ENCODE measurements at places on chromosomes 7 and 10. TPM values are rescaled to one million over a fixed set of nuclear protein-coding genes. Genes with fewer than 3 reads are reported as not detected.
A peak's percentile ranks its signal among the peaks of the same experiment; 100 is the strongest.

Gene CLRN3
- not detected for total RNA-seq

Gene MLXIPL
- 16.1 TPM for total RNA-seq

Gene PNLIP
- total RNA-seq = not detected

Gene CCL24
- total RNA-seq = 4.8 TPM

Gene MYO3A
- 5.7 TPM for total RNA-seq

Gene STEAP1B
- 1.4 TPM for total RNA-seq

Gene SEMA3E
- total RNA-seq = 23.5 TPM

Gene MYOZ1
- 2.4 TPM for total RNA-seq

Gene MMRN2
- total RNA-seq = 42.3 TPM

Gene TFEC
- total RNA-seq = 9.8 TPM

Gene PCGF6
- total RNA-seq = 5.8 TPM

Gene NUTM2E
- total RNA-seq = 0.31 TPM

Gene CHST12
- total RNA-seq = 17.9 TPM

GRCh38 chr10:59181668-59182067, 5.2 kb downstream of the PHYHIPL start:
- no peak overlapping the region for H3K27ac ChIP-seq
- H3K36me3 ChIP-seq = no peaks in the 10 kb centered on the region
- H3K4me1 ChIP-seq = no peaks in the 10 kb centered on the region
- peak; percentile 83 for DNase-seq
- no peak overlapping the region for H3K4me3 ChIP-seq
- H3K27me3 ChIP-seq = no peaks in the 10 kb centered on the region

DNA sequence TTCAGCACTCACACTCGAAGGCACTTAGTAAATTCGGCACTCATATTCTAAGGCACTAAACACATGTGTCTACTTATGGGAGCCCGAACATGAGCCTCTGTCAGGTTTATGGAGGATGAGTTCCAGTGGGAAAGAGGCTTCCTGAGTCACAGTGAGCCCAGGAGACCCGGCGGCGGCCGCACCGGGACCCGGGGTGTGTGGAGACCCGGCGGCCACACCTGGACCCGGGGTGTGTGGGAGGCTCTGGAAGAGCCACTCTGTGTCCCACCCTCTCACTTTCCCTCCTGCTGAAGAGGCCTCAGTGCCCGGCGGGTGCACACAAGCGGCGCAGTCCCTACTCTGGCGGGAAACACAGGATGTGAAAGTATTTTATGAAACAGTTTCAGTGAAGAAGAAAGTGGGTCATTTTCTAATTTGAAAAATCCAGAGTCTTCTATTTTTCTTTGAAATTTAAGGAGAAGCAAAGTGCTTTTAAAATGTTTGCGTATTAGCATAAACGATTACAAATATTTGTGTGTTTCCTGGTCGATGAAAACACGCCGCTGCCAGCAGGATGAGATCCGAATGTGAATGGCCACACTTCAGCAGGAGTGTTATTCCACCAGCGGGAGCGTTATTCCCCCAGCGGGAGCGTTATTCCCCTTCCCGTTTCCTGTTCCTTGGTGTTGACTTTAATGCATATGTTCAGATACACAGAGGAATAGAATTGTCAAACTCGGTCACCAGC, 625.1 kb downstream of the DNAJB6 start:
- DNase-seq = peak; percentile 28
- peaks cover 20% of the 10 kb centered on the region for H3K27me3 ChIP-seq
- no peak overlapping the region for H3K27ac ChIP-seq

DNA sequence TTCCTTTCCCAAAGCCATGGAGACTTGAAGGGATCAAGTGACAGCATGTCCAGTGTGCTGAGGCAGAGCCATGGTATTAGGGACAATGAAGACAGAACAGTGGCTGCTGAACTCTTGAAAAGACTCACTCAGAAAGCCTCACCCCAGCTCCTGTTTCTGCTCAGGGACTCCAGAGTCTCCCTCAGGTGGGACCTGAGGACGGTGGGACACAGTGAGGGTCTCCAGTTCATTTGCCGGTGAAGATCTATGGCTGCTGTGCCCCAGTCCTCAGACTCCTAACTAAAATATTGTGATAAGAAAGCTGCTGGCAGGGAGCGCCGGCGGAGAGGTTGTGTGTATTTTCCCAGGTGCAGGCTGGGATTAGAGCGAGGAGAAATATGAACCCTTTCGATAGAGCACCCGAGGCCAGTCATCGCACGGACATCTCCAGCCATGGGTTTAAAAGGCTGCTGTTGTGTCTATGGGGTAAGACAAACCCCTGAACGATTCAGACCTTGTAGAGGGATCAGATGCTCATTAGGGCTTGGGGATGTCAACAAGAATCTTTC, 57.2 kb downstream of the C7orf25 start:
- no peaks in the 10 kb centered on the region for H3K27me3 ChIP-seq
- H3K27ac ChIP-seq = no peak overlapping the region
- H3K36me3 ChIP-seq = no peaks in the 10 kb centered on the region
- no peak for DNase-seq

- H3K27me3 ChIP-seq = no peaks in the 10 kb centered on the region
- DNase-seq = no peak
- no peaks in the 10 kb centered on the region for H3K4me1 ChIP-seq
- H3K36me3 ChIP-seq = no peaks in the 10 kb centered on the region
- no peak overlapping the region for H3K4me3 ChIP-seq
- no peak overlapping the region for H3K27ac ChIP-seq
Measured at GRCh38 chr7:88700725-88701124, 58.8 kb upstream of the ZNF804B start.

- H3K36me3 ChIP-seq = no peaks in the 10 kb centered on the region
- H3K4me1 ChIP-seq = no peaks in the 10 kb centered on the region
- H3K27me3 ChIP-seq = no peaks in the 10 kb centered on the region
- no peak for DNase-seq
Measured at GRCh38 chr10:119483839-119484238, 58.7 kb downstream of the RGS10 start.

DNA sequence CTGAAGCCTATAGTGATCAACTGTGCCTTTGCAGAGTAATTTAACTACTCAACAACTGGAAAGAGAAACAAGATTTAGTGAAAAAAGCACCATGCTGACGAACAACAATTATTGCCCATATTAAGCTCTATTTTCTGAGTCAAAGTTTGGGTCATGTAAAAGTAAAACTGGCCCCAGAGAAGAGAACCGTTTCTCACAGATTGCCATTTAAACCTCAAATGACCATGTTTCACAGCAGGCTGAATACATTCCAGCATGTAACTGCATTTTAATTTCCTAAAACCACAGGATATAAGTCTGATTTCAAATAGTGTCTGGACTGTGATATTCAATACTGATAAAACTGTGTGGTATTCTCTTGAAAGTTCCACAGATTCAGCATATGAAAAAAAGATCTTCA, 140.7 kb downstream of the ATE1 start:
- H3K4me1 ChIP-seq = no peaks in the 10 kb centered on the region
- H3K27me3 ChIP-seq = no peaks in the 10 kb centered on the region
- H3K4me3 ChIP-seq = no peak overlapping the region
- H3K36me3 ChIP-seq = peaks cover 10% of the 10 kb centered on the region

- no peaks in the 10 kb centered on the region for H3K36me3 ChIP-seq
- no peaks in the 10 kb centered on the region for H3K27me3 ChIP-seq
- H3K27ac ChIP-seq = no peak overlapping the region
- peak; percentile 95 for DNase-seq
Measured at GRCh38 chr10:113385021-113385999, 167.5 kb upstream of the HABP2 start.

DNA sequence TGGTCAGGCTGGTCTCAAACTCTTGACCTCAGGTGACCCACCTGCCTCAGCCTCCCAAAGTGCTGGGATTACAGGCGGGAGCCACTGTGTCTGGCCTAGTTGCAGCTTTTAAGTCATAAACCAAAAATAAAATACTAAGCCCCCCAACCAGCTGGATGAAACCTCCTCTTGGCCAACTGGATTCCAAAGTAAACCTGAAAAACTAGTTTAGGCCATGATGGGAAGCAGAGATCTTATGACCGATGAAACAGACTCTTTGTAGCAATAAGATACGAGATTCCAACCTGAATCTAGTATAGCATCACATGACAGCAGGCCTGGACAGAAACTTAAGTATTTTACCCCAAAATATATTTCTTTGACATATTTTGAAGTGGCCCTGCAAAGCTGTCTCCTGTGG, 9.1 kb upstream of the MCM10 start:
- H3K27me3 ChIP-seq = no peaks in the 10 kb centered on the region
- H3K4me1 ChIP-seq = no peaks in the 10 kb centered on the region
- H3K36me3 ChIP-seq = no peaks in the 10 kb centered on the region
- DNase-seq = no peak

GRCh38 chr10:35192645-35193249, 66.1 kb downstream of the CREM start:
- no peak overlapping the region for H3K27ac ChIP-seq
- no peaks in the 10 kb centered on the region for H3K36me3 ChIP-seq
- no peak overlapping the region for H3K4me3 ChIP-seq
- H3K4me1 ChIP-seq = no peaks in the 10 kb centered on the region

GRCh38 chr7:25922296-25922695, 229.7 kb upstream of the NFE2L3 start:
- no peaks in the 10 kb centered on the region for H3K36me3 ChIP-seq
- H3K4me3 ChIP-seq = no peak overlapping the region
- no peaks in the 10 kb centered on the region for H3K27me3 ChIP-seq
- DNase-seq = no peak

DNA sequence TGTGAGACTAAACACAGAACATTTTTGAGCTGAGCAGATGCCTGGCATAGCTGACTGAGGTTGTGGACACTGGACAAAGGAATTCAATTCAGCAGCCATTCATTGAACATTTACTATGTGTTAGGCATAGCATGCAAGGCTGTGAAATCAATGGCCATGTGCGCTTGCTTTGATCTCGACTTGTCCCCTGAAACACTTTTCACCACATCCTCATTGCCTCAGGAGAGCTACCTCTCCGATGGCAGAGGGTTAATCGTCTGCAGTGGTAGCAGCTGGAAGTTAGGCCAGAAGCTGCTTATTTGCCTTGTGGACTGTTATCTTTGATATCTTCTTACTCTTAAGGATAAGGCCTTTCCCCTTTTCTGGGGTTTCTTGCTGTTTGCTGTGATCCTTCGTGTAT, 297.8 kb downstream of the AUTS2 start:
- H3K4me1 ChIP-seq = no peaks in the 10 kb centered on the region
- H3K4me3 ChIP-seq = no peak overlapping the region
- H3K36me3 ChIP-seq = no peaks in the 10 kb centered on the region

GRCh38 chr10:30374353-30374752, 25.3 kb upstream of the MTPAP start:
- no peak overlapping the region for H3K27ac ChIP-seq
- peaks cover 5% of the 10 kb centered on the region for H3K4me1 ChIP-seq
- H3K27me3 ChIP-seq = no peaks in the 10 kb centered on the region
- DNase-seq = no peak

- DNase-seq = no peak
- no peaks in the 10 kb centered on the region for H3K4me1 ChIP-seq
- H3K36me3 ChIP-seq = no peaks in the 10 kb centered on the region
- no peaks in the 10 kb centered on the region for H3K27me3 ChIP-seq
- H3K27ac ChIP-seq = no peak overlapping the region
Measured at GRCh38 chr7:35551321-35552081, 143.4 kb downstream of the HERPUD2 start.

GRCh38 chr7:159025161-159025779, 119.4 kb downstream of the VIPR2 start:
- no peak for DNase-seq
- peaks cover 6% of the 10 kb centered on the region for H3K4me1 ChIP-seq
- H3K36me3 ChIP-seq = no peaks in the 10 kb centered on the region
- H3K27ac ChIP-seq = no peak overlapping the region
- H3K27me3 ChIP-seq = peaks cover 10% of the 10 kb centered on the region
- H3K4me3 ChIP-seq = no peak overlapping the region

- no peak overlapping the region for H3K27ac ChIP-seq
- DNase-seq = no peak
- no peaks in the 10 kb centered on the region for H3K4me1 ChIP-seq
- no peaks in the 10 kb centered on the region for H3K27me3 ChIP-seq
Measured at GRCh38 chr10:111209692-111210091, 132.9 kb downstream of the ADRA2A start.

- no peak for DNase-seq
- no peak overlapping the region for H3K4me3 ChIP-seq
- H3K36me3 ChIP-seq = peaks cover 42% of the 10 kb centered on the region
- no peak overlapping the region for H3K27ac ChIP-seq
- no peaks in the 10 kb centered on the region for H3K27me3 ChIP-seq
Measured at GRCh38 chr7:151351027-151351426, 9.4 kb downstream of the NUB1 start.

DNA sequence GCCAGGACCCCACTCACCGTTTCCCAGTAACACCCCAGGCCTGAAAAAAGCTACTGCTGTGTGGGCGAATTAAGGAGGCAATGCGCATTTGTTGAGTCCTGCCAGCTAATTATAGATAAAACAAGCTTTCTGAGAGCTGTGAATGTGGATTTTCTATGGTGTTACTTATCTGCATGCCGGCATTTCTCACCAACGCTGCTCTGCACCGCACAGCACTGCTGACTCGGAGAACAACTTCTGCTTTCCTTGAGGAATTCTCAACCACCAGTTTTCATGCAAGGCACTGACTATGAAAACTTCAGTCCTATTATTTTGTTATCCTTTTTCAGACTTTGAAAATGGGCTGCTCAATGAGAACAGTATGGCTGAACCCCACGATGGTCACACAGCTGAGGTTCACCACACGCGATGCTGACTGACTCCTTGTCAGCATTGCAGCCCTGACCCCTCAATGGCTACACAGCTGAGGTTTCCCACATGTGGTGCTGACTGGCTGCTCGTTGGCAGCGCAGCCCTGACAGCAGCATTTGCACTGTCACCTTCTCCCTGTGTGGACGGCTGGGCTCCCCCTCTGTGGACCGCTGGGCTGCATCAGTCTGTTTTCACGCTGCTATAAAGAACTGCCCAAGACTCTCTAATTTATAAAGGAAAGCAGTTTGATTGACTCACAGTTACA, 190.6 kb downstream of the DIP2C start:
- no peak for DNase-seq
- no peaks in the 10 kb centered on the region for H3K36me3 ChIP-seq
- no peak overlapping the region for H3K4me3 ChIP-seq
- H3K27me3 ChIP-seq = no peaks in the 10 kb centered on the region
- peaks cover 2% of the 10 kb centered on the region for H3K4me1 ChIP-seq

GRCh38 chr7:17771901-17772408, 168.3 kb downstream of the SNX13 start:
- DNase-seq = no peak
- H3K36me3 ChIP-seq = no peaks in the 10 kb centered on the region
- no peaks in the 10 kb centered on the region for H3K4me1 ChIP-seq
- H3K27me3 ChIP-seq = no peaks in the 10 kb centered on the region

GRCh38 chr7:1910081-1910685, 240.1 kb downstream of the ELFN1 start:
- H3K4me1 ChIP-seq = peaks cover 15% of the 10 kb centered on the region
- no peaks in the 10 kb centered on the region for H3K27me3 ChIP-seq

GRCh38 chr10:17426263-17426750, 28.1 kb downstream of the ST8SIA6 start:
- no peaks in the 10 kb centered on the region for H3K36me3 ChIP-seq
- no peak for DNase-seq
- H3K27ac ChIP-seq = no peak overlapping the region
- H3K4me3 ChIP-seq = no peak overlapping the region
- no peaks in the 10 kb centered on the region for H3K4me1 ChIP-seq
- H3K27me3 ChIP-seq = no peaks in the 10 kb centered on the region

- no peaks in the 10 kb centered on the region for H3K27me3 ChIP-seq
- no peak for DNase-seq
- no peak overlapping the region for H3K4me3 ChIP-seq
Measured at GRCh38 chr10:102243309-102243708, 2.0 kb upstream of the PITX3 start.

- H3K27ac ChIP-seq = no peak overlapping the region
- H3K4me3 ChIP-seq = no peak overlapping the region
- no peaks in the 10 kb centered on the region for H3K36me3 ChIP-seq
- no peaks in the 10 kb centered on the region for H3K27me3 ChIP-seq
Measured at GRCh38 chr7:70673778-70674570, 458.0 kb upstream of the GALNT17 start.

GRCh38 chr7:155518633-155519032, 27.7 kb downstream of the CNPY1 start:
- H3K27me3 ChIP-seq = peaks cover 87% of the 10 kb centered on the region
- H3K4me3 ChIP-seq = no peak overlapping the region
- no peaks in the 10 kb centered on the region for H3K36me3 ChIP-seq
- no peak for DNase-seq
- no peak overlapping the region for H3K27ac ChIP-seq
